ENCODE measurements at places on chromosomes 7 and 10. TPM values are rescaled to one million over a fixed set of nuclear protein-coding genes. Genes with fewer than 3 reads are reported as not detected.

TLX1 gene
- not detected for total RNA-seq

GRCh38 chr10:58220769-58221451, 46.8 kb downstream of the IPMK start:
- DNase-seq: no peak

DNA sequence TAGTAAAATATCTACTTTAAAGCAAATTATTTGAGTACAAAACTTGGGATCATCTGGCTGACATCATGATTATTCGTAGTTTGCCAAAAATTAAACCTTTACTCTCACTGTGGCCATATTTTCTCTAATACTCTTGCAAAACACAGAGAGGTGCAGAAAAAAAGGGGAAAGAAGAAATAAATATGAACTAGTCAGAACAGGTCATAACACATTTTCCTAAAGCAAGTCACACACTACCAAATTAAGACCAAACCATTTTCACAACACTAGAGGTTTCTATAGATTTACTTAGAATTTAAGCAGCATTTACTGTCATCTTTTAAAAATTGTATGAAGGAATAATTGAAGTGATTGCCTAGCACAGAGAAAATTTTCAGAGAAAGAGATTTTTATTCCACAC, 726.1 kb downstream of the SORCS1 start:
- no peak for DNase-seq

DNA sequence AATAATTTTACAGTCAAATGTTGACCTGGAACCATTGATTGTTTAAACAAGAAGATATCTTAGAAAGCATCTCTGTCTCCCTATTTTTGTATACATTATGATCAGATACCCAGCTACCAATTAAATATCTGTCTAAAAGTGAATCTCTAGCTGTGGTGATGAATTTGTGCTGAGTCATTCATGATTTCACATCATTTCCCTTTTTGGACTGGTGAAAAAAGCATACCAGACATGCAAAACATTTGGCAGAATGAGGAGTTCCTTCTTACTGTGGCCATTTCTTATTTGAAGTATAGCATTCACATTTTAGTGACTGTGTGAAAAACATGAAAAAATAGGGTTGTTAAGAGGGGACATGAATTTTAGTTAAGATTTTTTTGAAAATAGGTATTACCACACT, 98.0 kb upstream of the GATA3 start:
- DNase-seq: peak; percentile 24

Data from Caki2 (cell line).